ENCODE measurements at places on chromosomes 2 and 18.

DNA sequence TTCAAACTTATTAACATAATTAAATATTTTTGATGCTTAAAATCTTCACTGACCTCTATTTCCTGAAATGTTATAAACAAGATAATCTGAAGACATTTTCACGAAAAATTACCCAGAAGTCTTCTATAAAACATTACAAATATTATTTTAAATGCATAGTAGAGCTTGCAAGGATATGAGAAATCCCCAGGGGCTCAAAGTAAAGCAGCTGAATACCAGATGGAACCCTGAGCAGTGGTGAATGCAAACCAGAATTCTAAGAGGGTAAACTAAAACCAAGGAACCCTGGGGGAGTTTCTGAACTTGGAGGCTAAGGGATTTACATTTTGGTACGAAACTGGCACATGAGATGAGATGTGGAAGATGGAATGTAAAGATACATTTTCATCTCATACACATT lies 83.6 kb downstream of the FSHR start:
- no peak for DNase-seq

DNA sequence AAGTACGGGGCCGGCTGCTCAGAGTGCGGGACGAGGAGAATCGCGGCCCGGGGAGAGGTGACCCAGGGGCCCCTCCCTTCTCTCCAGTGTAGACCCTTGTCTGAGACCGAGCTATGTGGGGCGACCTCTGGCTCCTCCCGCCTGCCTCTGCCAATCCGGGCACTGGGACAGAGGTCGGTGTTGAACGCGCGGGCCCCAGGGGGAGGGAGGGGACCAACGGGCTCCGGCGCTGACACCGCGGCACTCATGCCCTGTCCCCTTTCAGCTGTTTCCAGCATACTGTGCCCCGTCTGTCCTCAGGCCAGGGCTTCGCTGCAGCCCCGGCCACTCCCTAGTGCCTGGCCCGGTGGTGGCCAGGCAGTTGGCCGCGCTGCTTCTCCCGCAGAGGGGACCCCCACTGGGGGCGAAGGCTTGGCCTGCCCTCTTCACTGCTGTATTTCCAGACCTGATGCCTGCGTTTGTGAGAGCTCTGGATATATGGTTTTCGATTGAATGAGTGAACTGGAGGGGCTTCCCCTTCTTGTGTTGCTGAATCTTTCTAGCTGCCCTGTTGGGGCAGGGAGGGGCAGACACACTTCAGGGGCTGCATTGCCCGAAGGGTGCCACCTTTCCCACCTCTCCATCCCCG lies 809 bp downstream of the DBI start:
- DNase-seq: peak; percentile 13

DNA sequence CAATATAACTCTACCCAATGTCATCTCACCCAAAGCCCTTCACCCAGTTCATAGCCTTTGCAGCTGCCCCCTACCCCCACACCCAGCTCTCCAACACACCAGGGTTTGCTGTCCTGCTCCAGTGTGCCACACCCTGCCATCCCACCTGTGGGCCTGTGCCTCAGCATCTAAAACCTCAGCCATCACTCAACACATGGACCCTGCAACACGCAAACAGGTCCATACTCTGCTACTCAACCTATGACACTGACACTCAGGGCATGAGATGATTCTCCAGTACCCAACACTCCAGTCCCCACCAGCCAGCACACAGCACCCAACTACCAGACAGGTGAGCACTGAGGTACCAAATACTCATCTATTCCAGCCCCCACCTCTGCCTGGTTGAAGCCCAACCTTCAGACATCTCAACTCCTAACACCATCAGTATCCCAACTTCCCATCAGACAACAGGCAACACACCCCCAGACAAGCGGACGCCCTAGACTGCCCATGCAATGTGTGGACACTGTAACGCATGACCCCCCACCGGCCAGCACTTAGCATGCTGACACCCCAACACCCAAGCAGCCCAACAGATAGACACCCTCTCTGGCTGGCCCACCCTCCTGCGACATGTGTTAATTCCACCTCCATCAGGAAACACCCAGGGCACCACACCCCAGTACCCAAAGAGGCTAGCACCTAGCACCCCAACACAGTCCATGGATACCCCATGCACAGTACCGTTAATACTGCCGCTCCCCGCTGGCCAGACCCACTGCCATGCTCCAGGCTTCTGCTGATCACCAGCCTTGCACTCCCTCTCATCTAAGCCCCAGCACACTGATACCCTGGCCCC lies 25.0 kb downstream of the ZAP70 start:
- DNase-seq: no peak

- DNase-seq: no peak
Observed at GRCh38 chr2:190121971-190122370, 59.4 kb upstream of the MSTN start.

DNA sequence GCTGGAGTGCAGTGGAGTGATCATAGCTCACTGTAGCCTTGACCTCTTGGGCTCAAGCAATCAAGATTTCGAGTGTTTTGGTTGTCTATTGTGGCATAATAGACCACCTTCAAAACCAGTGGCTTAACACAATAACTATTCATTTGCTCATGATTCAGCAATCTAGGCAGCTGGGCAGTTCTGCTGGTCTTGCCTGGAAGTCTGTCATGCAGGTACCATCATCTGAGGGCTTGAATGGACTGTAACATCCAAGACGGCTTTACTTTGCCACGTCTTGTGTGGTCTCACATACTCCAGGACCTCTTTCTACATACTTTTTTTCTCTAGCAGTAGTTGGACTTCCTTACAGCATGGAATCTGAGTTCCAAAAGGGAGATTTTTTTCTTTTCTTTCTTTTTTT lies 13.2 kb upstream of the ANKRD29 start:
- DNase-seq: no peak

- no peak for DNase-seq
Observed at GRCh38 chr2:105775809-105776559, 31.3 kb downstream of the NCK2 start.
